ENCODE measurements at places on chromosomes 4 and X.

DNA sequence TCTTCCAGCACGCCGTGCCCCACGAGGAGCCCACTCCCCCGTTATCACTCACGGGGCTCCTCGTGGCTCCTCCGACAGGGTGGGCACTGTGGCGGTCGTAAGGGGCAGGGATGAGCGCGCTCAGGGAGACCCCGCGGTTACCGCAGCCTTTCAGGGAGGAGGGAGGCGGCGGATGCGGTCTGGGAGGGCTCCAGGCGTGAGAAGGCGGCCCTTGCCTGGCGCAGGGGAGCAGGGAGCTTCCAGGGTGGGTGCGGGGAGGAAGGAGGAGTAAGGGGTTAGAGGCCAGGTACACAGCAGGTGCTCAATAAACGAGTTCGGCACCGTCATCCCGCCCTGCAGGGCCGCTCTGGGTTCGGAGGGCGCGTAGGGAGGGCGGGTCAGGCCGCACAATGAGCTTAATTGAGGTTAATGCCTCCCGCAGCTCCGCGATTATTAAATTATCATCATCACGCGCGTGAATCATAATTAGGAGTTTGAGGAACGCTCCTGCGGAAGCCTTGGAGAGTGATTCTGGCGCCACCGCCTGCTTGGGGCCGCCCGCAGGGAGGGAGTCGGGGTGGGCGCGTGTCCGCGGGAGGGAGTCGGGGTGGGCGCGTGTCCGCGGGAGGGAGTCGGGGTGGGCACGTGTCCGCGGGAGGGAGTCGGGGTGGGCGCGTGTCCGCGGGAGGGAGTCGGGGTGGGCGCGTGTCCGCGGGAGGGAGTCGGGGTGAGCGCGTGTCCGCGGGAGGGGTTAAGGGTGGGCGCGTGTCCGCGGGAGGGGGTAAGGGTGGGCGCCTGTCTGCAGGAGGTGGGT, 7.6 kb upstream of the NKX1-1 start:
- no peak for DNase-seq

- DNase-seq: no peak
Measured at GRCh38 chr4:31204874-31205273, 484.7 kb downstream of the PCDH7 start.

- no peak for DNase-seq
Measured at GRCh38 chr4:8390577-8390976, 49.9 kb downstream of the ACOX3 start.

DNA sequence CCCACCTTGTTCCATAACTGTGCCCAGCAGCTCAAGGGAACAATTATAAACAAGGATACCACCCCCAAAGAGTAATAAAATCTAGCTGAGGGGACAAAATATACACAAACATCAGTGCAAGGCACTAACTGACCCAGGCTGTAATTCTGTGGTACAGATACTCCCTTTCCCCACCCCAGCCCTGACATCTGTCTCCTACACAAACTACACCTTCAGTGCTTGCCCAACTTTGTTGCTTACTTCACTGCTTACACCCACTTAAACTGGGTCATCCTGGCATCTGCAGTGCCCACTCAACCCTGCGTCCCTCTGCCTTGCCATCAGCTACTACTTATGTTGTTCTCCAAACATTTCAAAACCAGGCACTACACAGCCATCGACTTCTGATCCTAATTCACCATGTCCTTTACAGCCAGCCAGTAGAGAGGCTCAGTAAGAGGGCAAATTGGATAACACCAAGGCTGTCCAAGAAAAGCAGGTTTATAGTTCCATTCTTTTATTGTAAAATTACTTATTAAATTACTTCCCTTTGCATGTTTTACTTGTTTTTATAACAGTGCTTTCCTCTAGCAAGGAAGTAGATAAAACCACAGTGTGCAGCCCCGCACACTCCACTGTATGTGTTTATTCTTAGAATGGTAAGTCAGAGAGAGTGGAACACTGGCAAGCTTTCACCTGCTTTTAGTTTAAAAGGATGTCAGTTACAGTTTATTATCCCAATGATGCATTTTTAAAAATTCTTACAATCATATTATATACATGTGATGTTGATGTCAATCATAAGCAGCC, 149.6 kb downstream of the INPP4B start:
- DNase-seq: no peak

DNA sequence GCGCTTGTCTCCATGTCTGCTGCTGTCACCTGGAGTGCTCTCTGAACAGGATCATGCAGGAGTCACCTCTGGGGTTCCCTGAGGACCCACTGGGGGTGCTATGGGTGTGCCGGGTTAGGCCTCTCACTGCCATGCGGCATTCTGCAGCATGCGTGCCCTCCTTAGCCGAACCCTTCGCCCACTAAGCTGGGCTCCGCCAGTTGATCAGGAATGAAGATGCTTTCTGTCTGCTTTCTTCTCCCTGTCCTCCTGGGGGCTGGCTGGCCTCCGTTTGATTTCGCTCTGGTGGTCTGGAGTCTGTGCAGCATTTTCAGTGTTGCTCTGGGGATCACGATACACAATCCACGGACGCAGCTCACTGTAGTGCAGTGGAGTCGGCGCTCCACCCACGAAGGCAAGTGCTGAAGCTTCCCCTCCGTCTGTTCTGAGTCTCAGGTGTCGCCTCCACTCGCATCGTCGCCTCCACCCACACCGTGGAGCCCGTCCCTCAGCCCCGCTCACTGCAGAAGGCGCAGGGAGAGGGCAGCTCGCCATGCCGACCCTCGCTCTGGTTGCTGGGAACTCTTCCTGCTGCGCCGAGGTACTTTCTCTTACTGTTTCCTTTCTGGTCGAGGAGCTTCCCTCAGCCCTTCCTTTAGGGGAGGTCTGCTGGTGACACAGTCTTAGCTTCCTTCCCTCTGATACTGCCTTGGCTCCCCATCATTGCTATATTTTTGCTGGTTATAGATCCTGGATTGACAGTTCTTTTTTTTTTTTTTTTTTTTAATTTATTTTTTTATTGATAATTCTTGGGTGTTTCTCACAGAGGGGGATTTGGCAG, 29.2 kb downstream of the LETM1 start:
- no peak for DNase-seq

DNA sequence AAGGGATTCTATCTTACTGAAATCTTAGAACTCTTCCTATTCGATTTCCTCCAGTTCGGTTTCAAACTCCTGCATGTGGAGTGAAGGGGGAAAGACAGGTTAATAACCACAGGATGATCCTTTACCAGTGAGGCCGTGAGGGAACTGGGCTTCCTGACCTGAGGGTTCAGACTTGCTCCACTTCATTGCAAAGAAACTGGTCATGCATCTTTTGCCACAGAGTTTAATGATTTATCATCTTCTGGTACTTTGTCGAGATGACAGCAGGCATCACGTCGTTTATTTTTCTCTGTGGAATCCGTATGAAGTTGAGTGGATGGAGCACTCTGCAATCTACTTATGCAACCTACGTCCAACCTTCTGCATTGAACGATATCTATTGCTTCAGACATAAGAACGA, 145.9 kb upstream of the NLGN4X start:
- DNase-seq: no peak

- DNase-seq: no peak
Measured at GRCh38 chrX:12903646-12904045, 2.8 kb upstream of the TLR8 start.

- no peak for DNase-seq
Measured at GRCh38 chr4:16914208-16914607, 15.8 kb upstream of the LDB2 start.

DNA sequence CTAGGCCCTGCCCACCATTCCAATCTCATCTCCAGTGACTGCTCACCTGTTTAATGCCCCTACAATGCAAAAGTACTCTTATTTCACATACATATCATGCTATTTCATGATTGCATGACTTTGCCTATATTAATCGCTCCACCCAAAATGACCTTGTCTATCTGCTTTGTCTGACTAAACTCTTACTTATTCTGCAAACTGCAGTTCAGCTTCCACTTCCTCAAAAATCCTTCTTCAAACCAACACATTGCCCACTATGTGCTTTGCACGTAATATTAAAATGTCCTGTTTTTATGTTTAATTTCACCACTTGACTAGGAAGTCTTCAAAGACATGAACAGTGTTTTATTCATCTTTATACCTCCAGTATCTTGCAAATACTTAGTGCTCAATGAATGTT, 229.6 kb downstream of the OPHN1 start:
- no peak for DNase-seq

DNA sequence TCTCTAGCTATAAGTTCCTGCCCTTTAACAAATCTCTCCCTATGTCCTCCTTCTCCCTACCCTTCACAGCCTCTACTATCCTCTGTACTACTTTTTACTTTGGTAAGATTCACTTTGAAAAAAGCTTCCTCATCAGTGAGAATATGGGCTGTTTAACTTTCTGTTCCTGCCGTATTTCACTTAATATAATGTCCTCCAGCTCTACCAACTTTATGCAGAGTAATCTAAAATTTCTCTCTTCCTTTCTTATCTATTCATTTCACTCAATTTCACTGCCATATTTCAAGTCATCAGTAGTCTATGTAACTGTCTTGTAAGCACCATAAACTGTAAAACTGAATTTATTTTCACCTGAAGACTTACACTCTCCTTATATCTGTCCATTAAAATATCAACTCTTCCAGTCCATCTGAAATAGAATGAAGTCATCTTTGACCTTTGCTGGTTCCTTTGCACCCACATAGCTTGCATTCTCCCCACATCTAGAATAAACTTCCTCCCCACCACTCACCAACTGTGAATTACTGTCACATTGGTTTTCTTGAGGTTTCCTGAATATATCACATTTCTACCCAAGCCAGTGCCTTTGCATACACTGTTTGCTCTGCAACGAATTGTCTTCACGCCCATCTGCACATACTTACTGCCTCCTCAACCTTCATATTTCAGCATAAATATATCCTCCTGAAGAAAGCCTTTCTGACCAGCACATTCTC, 54.6 kb downstream of the ARAP2 start:
- DNase-seq: peak; percentile 54

DNA sequence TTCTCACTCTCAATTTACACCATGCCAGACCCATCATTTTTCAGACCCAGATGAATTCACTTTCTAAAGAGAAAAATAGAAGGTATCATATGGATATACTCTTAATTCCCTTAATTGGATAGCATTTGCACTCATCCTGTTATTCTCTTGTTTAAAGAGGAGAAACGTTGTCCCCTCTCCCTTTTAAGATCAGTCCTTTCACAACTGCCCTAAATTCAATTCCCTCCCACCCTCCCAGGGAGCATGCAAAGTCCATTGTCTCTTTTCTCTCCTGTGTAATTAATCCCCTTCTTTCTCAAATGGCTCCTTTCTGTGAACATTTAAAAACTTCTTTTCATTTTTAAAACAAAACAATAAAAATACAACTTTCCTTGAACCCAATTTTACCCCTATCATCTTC, 124.7 kb upstream of the TLL1 start:
- DNase-seq: no peak

DNA sequence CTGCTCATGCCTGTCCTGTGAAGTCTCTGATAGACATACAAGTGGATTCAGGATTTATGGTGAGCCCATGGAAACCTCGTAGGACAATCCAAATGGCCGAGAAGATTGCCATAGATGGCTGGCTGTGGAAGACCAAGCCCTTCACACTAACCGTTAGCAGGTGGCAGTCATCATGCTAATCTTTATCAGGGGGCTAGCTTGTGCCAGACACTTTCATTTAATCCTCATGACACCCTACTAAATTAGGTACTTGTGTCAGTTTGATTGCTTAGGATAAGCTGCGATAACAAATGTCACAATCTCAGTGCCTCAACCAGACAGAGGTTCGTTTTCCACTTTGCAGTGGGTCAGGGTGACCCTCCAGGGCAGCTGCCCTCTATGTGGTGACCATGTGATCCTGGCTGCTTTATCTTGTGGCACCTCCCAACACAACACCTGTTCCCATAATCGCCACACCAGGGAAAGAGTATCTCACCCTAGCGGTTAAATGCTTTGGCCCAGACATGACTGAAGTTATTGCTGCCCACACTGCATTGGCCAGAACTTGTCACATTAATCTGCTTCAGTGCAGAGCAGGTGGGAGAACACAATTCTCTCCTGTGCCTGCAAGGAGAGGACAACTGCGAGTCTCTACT, 60.8 kb downstream of the REPS2 start:
- DNase-seq: peak; percentile 6

DNA sequence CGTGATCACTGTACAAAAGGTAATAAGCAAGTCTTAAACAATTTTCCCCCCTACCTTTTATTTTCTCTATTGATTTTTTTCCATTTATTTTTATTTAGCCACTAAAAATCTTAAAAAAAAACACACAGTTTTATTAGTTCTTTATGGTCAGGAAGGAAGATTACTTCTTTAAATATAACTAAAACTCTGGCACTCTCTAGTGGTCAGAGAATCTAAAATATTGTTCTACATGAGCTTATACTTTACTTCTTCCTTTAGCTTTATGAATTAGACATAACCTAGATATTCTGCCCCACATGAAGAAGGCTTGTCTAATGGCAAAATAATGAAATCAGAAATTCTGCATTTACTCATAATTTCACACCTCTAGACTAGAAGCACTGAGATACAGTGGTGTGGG, 135.2 kb downstream of the PDE5A start:
- no peak for DNase-seq

- DNase-seq: no peak
Measured at GRCh38 chr4:21181716-21182115, 481.5 kb downstream of the PACRGL start.

DNA sequence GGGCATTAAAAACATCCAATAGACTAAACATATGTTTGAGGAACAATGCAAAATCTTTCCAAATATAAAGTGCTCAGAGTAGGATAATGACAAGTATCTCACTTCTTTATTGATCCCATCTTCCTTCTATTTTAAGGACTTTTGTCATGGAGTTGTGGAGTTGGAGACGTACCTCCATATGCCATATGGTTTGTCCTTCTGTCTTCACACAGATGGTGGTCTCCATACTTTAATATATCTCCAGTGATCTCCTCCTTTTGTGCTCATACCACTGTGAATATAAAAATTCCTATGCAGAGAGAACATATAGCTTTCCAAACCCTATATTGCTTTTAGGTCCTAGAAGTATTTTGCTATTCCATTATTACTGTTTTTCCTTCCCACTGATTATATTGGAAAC, 64.5 kb downstream of the GABRB1 start:
- no peak for DNase-seq

DNA sequence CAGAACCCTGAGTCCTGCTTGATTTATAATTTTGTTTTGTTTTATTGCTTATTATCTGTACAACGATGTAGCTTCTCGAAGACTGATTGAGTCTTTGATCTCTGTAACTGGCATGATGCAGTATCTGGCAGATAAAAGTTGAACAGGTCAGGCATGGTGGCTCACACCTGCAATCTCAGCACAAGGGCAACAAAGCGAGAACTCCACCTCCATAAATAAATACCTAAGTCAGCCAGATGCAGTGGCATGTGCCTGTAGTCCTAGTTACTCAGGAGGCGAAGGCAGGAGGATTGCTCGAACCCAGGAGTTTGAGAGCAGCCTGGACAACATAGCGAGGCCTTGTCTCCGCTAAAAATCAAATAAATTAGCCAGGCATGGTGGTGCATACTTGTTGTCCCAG, 15.7 kb upstream of the WDR19 start:
- DNase-seq: no peak

GRCh38 chr4:182219411-182220056, 23.7 kb upstream of the TENM3 start:
- DNase-seq: no peak

- DNase-seq: no peak
Measured at GRCh38 chr4:61763682-61764081, 563.6 kb downstream of the ADGRL3 start.

- no peak for DNase-seq
Measured at GRCh38 chrX:137425986-137426385, 139.9 kb upstream of the ZIC3 start.

GRCh38 chr4:88225232-88226105, 58.9 kb downstream of the PPM1K start:
- no peak for DNase-seq
